ENCODE measurements at places on chromosomes 2 and 18.

- DNase-seq: no peak
Observed at GRCh38 chr2:71901466-71901865, 246.2 kb downstream of the CYP26B1 start.

GRCh38 chr2:241890524-241891235 lies 21.2 kb downstream of the RTP5 start:
- DNase-seq: no peak

DNA sequence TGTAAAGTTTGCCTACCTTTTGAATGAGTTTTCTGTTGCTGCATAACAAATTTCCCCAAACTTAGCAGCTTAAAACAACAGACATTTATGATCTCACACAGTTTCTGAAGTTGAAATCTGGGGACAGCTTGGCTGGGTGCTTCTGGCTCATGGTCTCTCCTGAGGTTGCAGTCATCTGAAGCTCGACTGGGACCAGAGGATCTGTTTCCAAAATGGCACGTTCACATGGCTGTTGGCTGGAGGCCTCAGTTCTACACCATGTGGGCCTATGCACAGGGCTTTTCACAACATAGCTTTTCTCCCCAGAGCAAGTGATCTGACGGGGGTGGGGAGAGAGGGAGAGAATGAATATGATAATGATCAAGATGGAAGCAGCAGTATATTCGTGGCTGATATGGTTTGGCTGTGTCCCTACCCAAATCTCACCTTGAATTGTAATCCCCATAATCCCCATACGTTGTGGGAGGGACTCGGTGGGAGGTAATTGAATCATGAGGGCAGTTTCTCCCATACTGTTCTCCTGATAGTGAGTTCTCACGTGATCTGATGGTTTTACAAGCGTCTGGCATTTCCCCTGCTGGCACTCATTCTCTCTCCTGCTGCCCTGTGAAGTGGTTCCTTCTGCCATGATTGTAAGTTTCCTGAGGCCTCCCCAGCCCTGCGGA lies 3.5 kb downstream of the RALB start:
- no peak for DNase-seq

DNA sequence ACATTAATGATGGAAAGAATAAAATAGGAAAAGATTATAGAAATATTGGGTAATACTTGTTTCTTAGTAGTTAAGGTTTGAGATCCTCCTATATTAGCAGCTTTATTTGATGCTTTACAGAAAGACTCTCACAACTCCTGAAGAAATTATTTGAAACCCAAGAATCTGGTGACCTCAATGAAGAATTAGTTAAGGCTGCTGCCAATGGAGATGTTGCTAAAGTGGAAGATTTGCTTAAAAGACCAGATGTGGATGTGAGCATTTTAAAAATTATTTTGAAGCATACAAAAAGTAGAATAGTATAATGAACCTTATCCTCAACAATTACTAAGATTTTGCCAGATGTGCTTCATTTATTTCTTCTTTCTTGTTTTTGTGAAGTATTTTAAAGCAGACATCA lies 59.1 kb downstream of the MIB1 start:
- no peak for DNase-seq

GRCh38 chr2:80926168-80926567 lies 621.6 kb upstream of the LRRTM1 start:
- no peak for DNase-seq

DNA sequence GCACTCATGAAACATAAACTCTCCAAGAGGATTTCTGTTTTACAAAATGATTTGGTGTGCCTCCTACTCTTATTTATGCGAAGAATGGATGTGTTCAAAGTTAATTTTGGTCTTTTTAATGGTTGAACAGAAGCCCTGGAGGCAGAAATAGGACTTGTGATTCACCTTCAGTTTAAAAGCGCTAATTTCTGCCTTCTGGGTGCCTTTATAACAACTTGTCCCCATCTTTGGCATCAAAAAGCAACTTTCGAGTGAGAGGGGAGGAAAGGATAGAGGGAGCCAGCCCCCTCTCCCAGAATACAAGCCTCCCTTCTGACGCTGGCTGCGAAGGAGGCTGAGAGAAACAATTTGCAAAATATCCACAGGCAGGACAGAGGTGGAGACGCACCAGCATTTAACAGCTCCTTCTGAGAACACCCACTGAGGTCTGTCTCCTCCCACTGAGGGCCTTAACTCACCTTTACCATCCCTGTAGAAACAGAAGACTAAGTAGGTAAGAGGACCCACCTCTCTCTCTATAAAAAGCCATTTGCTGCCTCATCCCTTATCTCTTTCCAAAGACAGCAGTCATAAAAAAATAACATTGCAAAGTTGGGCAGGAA lies 24.3 kb upstream of the BCL11A start:
- no peak for DNase-seq

- no peak for DNase-seq
Observed at GRCh38 chr2:153543635-153544071, 65.1 kb upstream of the RPRM start.

- peak; percentile 22 for DNase-seq
Observed at GRCh38 chr2:29314816-29315571, 199.8 kb downstream of the CLIP4 start.

DNA sequence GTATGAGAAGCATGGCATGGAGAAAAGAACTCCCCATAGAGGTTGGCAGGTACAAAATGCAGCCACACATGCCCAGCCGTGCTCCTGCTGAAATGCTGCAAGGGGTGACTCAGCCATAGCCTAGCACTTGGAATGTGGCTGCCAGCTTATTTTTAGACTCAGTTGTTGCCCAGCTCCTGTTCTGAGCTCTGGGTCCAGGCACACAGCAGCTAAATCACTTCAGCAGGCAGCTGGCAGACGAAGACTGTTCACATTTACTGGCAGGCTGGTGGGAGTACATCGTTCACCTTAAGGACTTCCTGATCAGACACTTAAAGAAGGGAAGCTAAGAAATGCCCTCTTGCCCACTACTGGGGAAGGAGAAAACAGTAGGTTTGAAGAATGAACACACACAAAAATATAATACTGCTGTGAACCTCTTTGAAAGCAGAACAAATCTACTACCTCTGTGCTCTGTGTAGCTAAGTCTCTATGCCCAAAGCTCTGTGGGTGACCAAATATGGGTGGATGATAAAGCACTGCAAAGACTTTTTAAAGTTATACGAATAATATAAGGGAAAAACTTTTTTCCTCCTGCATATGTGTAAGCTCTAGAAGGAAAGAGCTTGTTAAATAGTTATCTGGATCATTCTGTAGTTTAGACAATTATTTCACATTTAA lies 146.1 kb downstream of the LNPK start:
- DNase-seq: no peak

GRCh38 chr2:104504331-104505073 lies 349.4 kb upstream of the POU3F3 start:
- no peak for DNase-seq

Data from stimulated activated CD4-positive, alpha-beta T cell treated with anti-CD3 and anti-CD28 coated beads, TNF-alpha, amount 100 ng/mL, for 1 hour (primary cell).